ENCODE measurements at places on chromosomes 5 and 9. TPM values are rescaled to one million over a fixed set of nuclear protein-coding genes. Genes with fewer than 3 reads are reported as not detected.

Gene PDCD1LG2
- 0.95 TPM for total RNA-seq

Gene STPG3
- total RNA-seq, result not detected

Gene LRRC70
- 18.1 TPM for total RNA-seq

Gene RGS7BP
- total RNA-seq, result 4.3 TPM

Gene LMNB1
- total RNA-seq, result 49.1 TPM

Gene RASGRF2
- total RNA-seq, result 5.0 TPM

Measured in urinary bladder (tissue), 4 donors.